ENCODE measurements at places on chromosomes 12 and 14.

GRCh38 chr14:91349481-91350074 is 68.0 kb downstream of the CCDC88C start:
- peak; percentile 41 for DNase-seq

DNA sequence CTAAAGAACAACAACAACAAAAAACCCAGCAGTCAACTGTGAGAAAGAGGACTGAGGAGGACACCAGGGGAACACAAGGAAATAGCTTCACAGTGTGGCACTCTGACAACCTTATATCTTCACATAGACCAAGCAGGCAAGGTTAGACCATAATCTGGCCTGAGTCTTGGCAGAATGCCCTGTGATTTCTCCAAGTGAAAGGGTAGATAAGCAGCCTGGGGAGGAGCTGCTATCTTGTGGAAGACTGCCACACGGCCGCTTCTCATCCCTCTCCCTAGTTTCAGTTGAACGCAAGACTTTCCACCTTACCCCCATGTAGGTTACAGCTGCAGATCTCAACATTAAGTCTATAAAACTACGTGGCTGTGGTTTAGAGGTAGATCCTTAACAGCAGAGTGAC is 3.7 kb downstream of the SLC25A21 start:
- no peak for DNase-seq

- no peak for DNase-seq
These were observed 29.1 kb downstream of the SYNE2 start for GRCh38 chr14:63881926-63882325.

DNA sequence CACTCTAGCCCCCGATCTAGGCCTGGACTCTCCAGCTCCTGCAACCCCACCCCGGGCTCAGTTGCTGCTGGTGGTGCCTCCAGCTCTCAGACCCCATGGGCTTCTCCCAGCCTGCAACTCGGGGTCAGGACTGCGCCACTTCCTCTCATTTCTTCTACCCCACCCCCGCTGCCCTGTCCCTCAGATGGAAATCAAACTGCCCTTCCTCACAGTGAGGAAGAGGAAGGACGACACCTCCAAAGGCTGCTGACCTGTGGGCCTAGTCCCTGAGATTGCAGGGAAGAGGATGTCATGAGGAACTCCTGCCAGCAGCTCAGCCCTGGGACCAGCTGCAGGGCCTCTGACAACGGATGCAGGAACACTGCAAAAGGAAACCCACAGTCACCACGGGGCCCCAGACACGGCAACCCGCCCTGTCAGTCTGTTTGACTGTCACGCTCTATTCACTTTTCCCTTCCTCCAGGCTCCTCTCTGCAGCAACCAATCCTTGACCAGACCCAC is 29.3 kb upstream of the PNMA1 start:
- DNase-seq = no peak

DNA sequence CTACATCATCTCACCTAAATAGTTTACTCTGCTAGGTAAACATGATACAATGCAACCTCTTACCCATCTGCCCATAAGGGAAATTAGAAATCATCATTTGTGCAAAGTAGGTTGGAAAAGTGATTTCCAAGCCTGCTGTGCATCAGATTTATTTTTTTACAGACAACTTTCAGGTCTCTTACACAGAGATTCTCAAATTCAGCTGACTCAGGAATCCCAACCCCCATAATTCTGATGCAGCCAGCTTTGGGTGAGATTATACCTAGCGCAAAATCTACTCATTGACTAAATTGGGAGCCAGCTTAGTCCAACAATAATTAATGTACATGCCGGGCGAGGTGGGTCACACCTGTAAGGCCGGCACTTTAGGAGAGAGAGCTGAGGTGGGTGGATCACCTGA is 8.5 kb downstream of the SLC2A3 start:
- DNase-seq = no peak

- DNase-seq = no peak
These were observed 10.9 kb upstream of the GPR162 start for GRCh38 chr12:6810758-6811157.

DNA sequence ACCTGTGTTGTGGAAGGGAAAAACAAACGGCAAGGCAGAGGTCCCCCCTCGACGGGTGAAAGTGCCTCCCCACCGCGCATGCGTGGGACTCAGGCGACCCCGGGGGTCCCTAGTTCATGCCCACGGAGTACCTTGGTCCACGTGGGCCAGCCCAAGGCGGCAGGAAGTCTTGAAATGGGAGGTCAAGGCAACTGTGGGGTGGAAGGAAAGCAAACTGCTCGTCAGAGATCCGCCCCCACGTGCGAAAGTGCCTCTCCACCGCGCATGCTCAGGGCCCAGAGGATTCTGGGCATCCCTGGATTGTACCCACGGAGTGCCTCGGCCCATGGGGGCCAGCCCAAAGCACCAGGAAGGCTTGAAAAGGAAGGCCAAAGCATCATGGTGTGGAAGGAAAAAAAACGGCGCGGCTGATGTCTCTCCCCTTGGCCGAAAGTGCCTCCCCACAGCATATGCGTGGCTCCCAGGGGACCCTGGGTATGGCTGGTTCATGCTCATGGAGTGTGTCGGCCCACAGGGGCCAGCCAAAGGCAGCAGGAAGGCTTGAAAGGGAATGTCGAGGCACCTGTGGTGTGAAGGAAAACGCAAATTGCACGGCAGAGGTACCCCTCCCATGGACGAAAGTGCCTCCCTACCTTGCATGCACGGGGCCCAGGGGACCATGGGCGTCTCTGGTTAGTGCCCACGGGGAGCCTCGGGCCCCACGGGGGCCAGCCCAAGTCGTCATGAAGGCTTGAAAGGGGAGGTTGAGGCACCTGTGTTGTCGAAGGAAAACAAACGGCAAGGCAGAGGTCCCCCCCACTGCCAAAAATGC is 369.7 kb downstream of the ALG10 start:
- no peak for DNase-seq

DNA sequence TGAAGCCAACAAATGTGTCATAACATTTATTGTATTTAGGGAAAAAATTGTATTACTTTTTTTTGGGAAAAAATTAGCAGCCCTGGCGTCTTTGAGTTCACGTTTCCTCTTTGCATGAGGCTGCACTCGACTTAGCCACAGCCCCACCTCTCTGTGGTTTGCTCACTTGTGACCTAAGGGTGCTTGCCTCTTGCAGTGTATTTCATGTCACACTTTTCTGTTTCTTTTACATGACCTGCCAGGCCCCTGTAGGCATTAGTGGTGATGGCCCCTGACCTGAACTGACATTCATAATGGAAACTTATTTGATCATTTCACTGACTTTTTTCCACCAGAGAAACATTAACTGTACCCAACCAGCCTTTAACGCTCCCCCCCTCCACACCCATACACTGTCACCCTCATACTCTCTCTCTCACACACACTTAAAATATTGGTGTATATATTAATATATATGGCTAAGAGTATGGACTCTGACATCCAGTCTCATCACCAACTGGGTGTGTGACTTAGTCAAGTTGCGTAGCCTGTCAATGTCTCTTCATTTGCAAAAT is 122.9 kb downstream of the PRKCH start:
- DNase-seq = peak; percentile 79

Measured in stimulated activated effector memory CD8-positive, alpha-beta T cell treated with anti-CD3 and anti-CD28 coated beads, Interleukin-12 subunit alpha, Interleukin-12 subunit beta, amount 100 ng/mL, for 72 hours (primary cell).